ENCODE measurements at places on chromosomes 5 and 9.

DNA sequence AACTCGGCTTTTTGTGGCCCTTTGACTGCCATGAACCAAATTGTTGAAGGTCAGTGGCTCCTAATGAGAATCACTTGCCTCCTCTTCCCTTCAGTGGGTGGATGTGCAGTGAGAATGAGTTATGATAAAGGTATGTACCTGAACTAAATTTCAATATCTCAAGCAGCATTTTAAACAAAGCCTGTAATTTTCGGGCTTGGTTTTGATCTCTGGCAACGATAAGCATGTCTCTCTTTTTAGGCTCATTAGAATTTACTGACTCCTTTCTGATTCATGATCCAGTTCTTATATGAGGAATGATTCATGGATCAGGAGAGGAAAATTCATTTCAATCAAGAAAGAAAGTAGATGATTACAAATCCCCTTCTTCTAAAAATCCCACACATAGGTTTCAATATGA, 305.5 kb downstream of the ARRDC3 start:
- no peak for DNase-seq

DNA sequence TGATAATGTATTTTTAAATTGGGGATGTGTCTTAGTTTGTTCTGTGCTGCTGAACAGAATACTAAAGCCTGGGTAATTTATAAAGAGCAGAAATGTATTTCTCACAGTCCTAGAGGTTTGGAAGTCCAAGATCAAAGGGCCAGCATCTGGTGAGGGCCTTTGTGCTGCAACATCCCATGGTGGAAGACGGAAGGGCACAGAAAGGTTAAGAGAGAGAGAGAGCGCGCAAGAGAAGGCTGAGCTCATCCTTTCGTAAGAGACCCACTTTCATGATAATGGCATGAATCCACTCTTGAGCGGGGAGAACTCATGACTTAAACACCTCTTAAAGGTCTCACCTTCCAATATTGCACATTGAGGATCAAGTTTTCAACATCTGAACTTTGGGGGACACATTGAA, 79.1 kb upstream of the GOLM1 start:
- no peak for DNase-seq

DNA sequence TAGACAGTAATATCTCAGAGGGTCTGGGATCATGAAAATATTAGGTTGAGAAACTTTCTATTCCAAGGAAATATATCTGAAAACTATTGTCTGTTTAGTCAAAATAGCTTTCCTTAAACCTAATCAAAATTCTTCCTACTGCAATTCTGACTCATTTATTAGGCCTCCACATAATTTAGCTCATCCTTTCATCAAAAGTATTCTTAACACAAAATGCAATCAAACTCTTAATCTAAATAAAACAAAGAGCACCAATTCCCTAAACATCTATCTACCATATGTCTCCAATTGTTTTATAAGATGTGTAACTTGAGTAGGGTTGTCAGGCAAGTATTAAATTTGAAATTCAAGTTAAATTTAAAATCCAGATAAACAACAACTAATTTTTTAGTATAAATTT, 142.1 kb downstream of the PLK2 start:
- DNase-seq = peak; percentile 12

- no peak for DNase-seq
Measured at GRCh38 chr5:93087326-93087725, 493.7 kb downstream of the NR2F1-AS1 start.

- DNase-seq = peak; percentile 61
Measured at GRCh38 chr5:88729084-88729828, 153.7 kb downstream of the MEF2C start.

DNA sequence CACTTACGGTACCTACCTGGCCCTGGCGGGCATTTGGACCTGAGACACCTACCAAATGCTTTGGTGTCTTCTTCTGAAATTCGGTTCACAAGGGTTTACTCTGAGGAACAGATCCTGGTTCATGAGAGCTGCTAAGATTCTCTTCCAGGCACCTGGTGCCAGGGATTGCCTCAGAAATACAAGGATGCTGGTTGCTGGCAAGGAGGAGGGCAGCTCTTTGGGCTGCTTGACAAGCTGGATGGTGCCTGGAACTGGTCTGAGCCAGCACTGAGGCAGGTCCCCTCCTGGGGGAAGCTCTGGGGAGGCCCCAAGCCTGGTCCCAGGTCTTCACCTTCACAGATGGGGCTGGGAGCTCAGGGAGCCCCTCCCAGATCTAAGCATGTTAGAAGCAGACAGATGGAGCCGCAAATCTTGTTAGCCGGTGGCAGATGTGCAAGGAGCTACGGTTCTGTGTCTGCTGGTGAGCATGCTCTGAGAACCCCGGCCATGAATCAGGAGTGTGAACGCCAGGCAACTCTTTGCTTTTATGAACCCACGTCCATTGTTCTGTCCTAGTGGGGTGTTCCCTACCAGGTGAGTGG, 16.3 kb downstream of the FABP6 start:
- no peak for DNase-seq

GRCh38 chr5:67686746-67687145, 490.1 kb upstream of the CD180 start:
- DNase-seq = no peak

GRCh38 chr9:84504360-84504759, 163.8 kb upstream of the SLC28A3 start:
- DNase-seq = no peak

- DNase-seq = no peak
Measured at GRCh38 chr5:67453111-67453905, 256.7 kb upstream of the CD180 start.

DNA sequence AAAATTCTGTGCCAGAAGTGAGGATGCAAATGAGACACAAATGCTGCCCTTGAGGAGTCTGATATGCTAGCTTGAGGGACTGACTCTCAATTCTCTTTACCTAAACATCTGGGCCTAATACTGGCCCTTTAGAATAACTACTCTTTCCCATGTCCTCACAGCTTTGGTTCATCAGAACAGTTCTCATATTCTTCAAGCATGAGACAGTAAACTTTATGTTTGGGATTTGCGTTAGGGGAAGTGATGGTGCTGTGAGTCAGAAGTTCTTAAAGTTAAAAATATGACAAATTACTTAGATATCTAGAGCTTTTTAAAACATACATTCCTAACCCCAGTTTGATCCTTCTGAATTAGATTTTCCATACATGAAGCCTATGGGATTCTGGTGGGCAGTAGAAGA, 665.0 kb upstream of the RGMB start:
- DNase-seq = peak; percentile 63

DNA sequence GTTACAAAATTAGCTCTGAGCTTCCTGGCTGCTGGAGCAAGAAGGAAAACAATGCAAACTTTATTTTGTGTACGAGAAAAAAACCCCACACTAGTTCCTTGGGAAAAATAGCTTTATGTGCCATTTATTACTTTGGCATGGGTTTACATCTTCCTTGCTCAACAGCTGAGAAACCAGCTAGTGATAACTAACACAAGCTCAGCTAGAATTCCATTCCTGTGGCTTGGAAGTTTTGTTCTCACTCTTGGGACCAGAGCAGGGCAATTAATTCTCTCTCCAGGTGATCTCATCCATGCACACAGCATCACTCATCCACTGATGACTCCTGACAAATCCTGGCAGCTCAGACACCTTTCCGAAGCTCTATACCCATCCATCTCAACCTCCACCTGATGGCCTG, 104.1 kb downstream of the CRB2 start:
- no peak for DNase-seq

GRCh38 chr5:131265311-131265803, 1.5 kb downstream of the CDC42SE2 start:
- DNase-seq = peak; percentile 30

- DNase-seq = peak; percentile 58
Measured at GRCh38 chr9:124390794-124391658, 24.2 kb downstream of the PSMB7 start.

GRCh38 chr9:32551276-32552051, 663 bp upstream of the SMIM27 start:
- DNase-seq = peak; percentile 47

- no peak for DNase-seq
Measured at GRCh38 chr5:176901260-176902101, 2.3 kb upstream of the HK3 start.

- DNase-seq = no peak
Measured at GRCh38 chr9:20225826-20226225, 396.5 kb downstream of the MLLT3 start.

- no peak for DNase-seq
Measured at GRCh38 chr9:121662891-121663580, 11.6 kb downstream of the DAB2IP start.

DNA sequence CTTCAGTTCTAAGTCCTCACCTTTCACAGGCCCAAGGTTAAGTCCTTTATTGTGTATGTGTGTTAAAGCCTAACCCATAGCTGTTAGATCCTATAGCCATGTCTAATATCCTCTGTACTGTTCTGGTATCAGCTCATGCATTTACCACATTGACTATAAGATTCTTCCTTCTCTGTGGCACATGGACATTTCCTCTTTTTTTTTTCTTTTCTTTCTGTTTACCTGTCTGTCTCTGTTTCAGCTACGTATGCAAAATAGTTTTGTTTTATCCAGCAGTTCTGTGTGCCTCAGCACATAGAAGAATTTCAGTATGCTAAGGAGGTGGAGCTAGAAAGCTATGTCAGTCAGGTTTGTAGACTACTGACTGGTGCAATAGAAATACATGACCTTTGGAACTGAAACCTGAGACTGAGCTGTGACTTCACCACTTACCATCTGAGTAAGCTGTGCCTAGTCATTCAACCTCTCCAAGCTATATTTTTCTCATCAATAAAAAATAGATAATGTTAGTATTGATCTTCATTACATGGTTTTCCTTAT, 155.6 kb upstream of the VLDLR start:
- no peak for DNase-seq

DNA sequence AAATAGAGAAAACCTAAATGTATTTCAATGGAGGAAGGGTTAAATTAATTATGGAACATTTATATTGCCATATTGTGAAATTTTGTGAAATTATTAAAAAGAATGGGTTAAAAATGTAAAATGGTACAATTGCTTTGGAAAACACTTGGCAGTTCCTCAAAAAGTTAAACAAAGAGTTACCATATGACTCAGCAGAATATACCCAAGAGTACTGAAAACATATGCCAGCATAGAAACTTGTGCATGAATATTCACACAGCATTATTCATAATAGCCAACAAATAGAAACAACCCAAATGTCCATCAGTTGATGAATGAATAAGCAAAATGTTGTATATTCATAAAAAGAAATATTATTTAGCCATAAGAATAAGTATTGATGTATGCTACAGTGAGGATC, 181.0 kb upstream of the MAST4 start:
- DNase-seq = peak; percentile 6

- DNase-seq = peak; percentile 60
Measured at GRCh38 chr5:59367791-59368394, 525.6 kb downstream of the PDE4D start.

GRCh38 chr5:173324115-173325001, 3.9 kb downstream of the STC2 start:
- peak; percentile 93 for DNase-seq

DNA sequence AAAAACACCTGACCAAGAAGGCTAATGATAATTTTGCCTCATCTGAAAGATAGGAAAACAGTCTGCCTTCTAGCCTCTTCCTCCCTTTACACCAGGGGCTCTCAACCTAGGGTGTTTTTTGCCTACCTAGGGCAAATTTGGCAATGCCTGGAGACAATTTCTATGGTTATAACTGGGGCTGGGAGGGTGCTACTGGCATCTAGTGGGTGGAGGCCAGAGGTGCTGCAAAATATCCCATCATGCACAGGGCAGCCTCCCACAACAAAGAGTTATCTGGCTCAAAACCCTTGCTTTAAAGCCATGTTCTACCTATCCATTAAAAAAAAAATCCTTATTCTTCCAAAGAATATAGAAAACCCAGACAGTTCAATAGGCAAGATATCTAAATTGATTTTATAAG, 45.0 kb upstream of the NR3C1 start:
- DNase-seq = no peak

DNA sequence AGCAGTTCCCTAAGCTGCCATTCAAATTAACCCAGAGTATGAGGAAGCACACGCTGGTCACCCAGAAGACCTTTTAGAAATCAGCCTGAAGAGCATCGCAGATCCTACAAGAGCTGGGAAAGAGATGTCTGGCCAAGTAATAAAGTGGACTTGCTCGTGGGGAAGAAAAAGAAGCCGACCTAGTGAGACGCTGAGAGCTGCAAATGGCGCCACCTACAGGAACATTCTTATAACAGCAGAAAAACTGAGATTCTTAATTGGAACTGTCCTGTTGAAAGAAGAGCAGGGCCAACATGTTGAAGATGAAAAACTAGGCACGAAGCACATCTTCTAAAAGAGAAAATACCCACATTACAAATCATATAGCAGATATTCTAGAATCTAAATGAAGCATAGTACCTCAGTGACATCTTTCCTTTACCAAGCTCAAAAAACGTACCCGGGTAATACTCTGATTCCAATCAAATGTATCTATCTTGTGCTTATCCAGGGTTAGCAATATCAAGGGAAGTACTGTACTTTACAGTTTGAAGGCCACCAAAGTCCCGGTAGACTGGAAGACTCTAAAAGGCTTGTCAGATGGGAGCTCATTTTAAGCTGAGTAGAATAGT, 3.9 kb upstream of the GNAQ start:
- peak; percentile 80 for DNase-seq

DNA sequence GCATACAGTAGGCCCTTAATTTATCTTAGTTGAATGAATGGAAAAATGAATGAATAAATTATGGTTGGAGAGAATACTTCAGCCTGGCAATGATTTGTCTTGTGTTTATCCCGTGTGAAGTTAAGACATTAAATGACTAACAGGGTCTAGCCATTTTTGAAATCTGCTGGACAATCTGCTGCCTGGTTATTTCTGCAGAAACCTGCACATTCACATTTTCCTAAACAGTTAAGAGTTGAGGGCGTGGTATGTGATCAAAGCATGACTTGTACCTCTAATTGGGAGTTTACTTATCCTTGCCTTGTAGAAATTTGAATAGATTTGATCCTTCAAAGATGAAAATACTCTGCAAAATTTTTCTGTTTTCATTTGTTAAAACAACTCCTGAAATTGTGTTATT, 34.6 kb upstream of the NDFIP1 start:
- no peak for DNase-seq

DNA sequence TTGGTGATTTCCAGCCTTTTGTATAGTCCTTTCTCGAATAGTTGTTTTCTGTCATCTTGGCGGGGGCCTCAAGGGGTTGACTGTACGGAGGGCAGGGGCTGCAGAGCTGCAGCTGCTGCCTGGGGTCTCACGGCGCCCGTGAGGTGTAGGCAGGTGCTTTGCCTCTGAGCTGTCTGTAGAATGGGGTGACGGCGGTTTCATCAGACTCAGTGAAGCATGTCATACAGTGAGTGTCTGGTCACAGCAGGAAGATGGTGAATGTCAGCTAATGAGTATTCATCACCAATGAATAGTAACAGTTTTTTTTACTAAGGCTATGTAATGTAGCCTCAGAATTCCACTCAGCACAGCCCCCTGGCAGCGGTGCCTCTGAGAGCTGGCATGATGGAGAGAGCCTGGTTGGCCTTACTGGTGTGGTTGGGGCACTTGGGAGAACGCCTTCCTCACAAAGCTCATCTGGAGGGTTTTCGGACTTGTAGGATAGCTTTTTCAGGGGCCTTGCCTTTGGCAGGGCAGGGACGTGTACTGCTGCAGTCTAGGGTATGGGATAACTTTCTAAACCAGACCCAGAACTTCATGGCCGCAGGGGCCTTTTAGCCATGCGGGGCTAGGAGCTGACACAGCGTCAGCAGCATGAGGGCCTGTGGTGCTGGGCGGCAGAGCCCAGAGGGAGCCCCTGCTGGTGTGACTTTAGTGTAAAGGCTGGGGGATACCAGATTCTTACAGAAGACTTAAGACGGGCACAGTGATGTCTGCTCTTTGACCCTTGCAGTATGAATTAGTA, 15.0 kb downstream of the TENT4A start:
- no peak for DNase-seq

Data from fibroblast of gingiva (primary cell).